Activated CD8-positive, alpha-beta memory T cell treated with anti-CD3 and anti-CD28 coated beads, Interleukin-2, amount 10 ng/mL, durations not matched to agents 7 days and 5 days (primary cell): ENCODE measurements at places on chromosomes 7 and 10.

GRCh38 chr7:125406111-125406510 lies 476.5 kb upstream of the POT1 start:
- H3K27me3 ChIP-seq = no peaks in the 10 kb centered on the region
- DNase-seq = no peak
- H3K36me3 ChIP-seq = no peaks in the 10 kb centered on the region
- H3K4me3 ChIP-seq = no peak overlapping the region
- no peak overlapping the region for H3K27ac ChIP-seq

GRCh38 chr7:51189777-51190176 lies 126.8 kb downstream of the COBL start:
- no peaks in the 10 kb centered on the region for H3K27me3 ChIP-seq
- H3K36me3 ChIP-seq = no peaks in the 10 kb centered on the region
- no peak overlapping the region for H3K4me3 ChIP-seq
- no peak overlapping the region for H3K27ac ChIP-seq
- H3K4me1 ChIP-seq = no peaks in the 10 kb centered on the region

GRCh38 chr10:114631666-114632417 lies 26.2 kb downstream of the ABLIM1 start:
- H3K4me1 ChIP-seq = peaks cover 12% of the 10 kb centered on the region
- H3K4me3 ChIP-seq = peak overlapping the region; percentile 75
- H3K36me3 ChIP-seq = no peaks in the 10 kb centered on the region
- DNase-seq = no peak
- H3K27ac ChIP-seq = no peak overlapping the region
- peaks cover 55% of the 10 kb centered on the region for H3K27me3 ChIP-seq

DNA sequence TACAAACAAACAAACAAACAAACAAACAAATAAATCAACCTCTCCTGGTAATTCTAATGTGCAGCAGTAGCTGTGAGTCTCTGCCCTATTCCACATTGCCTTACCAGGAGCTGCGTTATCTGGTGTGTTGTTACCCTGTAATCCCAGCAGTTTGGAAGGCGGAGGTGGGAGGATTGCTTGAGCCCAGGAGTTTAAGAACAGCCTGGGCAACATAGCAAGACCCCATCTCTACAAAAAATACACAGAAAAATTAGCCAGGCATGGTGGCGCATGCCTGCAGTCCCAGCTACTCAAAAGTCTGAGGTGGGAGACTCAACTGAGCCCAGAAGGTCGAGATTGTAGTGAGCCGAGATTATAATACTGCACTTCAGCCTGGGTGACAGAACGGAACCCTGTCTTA lies 192.7 kb downstream of the EXOC4 start:
- no peaks in the 10 kb centered on the region for H3K27me3 ChIP-seq
- no peak for DNase-seq
- no peak overlapping the region for H3K4me3 ChIP-seq
- H3K36me3 ChIP-seq = peaks cover 2% of the 10 kb centered on the region
- H3K4me1 ChIP-seq = no peaks in the 10 kb centered on the region
- H3K27ac ChIP-seq = no peak overlapping the region

GRCh38 chr7:105677817-105678573 lies 96.7 kb upstream of the EFCAB10 start:
- peak; percentile 90 for DNase-seq
- H3K27me3 ChIP-seq = peaks cover 3% of the 10 kb centered on the region
- H3K36me3 ChIP-seq = no peaks in the 10 kb centered on the region
- peak overlapping the region; percentile 70 for H3K4me3 ChIP-seq
- H3K27ac ChIP-seq = peak overlapping the region; percentile 83
- H3K4me1 ChIP-seq = peaks cover 55% of the 10 kb centered on the region

DNA sequence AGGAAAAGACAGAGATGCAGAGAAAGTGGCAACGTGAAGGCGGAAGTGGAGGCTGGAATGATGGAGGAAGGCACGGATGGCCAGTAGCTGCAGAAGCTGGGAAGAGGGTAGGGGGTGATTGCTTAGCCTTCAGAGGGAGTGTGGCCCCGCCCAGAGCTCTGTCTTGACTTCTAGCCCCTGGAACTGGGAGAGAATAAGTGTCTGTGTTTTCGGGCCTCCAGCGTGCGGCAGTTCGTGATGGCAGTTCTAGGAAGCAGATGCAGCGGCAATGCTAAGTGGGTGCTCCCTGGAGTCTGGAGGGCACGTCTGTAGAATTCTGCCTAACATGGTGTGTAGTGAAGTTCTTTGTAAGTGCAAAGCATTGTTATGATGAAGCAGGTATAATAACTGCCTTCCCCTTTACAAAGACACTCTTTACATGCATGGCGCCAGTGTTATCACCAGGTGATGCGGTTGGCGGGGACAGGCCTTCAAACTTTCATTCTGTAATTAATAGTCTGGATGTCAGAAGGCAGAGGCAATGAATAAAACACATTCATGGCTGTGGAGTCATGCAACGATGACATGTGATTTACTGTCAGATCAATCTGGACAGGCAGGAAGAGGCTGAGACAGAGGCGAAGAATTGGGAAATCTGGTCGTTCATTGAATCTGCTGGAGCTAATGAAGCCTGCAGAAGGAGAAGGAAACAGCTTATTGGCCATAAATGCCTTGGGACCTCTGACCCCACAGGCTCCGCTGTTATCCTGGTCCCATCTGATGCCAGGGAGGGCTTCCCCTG lies 228.6 kb downstream of the GLRX3 start:
- H3K36me3 ChIP-seq = no peaks in the 10 kb centered on the region
- no peak overlapping the region for H3K27ac ChIP-seq
- H3K27me3 ChIP-seq = no peaks in the 10 kb centered on the region

- no peaks in the 10 kb centered on the region for H3K36me3 ChIP-seq
- no peak for DNase-seq
- no peaks in the 10 kb centered on the region for H3K4me1 ChIP-seq
- no peak overlapping the region for H3K4me3 ChIP-seq
Measured at GRCh38 chr7:28280516-28280915, 99.9 kb upstream of the JAZF1 start.

- no peaks in the 10 kb centered on the region for H3K27me3 ChIP-seq
- H3K4me3 ChIP-seq = no peak overlapping the region
- H3K4me1 ChIP-seq = peaks cover 25% of the 10 kb centered on the region
- H3K36me3 ChIP-seq = peaks cover 5% of the 10 kb centered on the region
- H3K27ac ChIP-seq = no peak overlapping the region
Measured at GRCh38 chr10:32942081-32942480, 15.9 kb downstream of the ITGB1 start.

GRCh38 chr7:108329514-108329913 lies 126.7 kb downstream of the NRCAM start:
- H3K4me1 ChIP-seq = peaks cover 2% of the 10 kb centered on the region
- DNase-seq = no peak
- H3K27ac ChIP-seq = no peak overlapping the region
- H3K27me3 ChIP-seq = peaks cover 2% of the 10 kb centered on the region
- H3K4me3 ChIP-seq = no peak overlapping the region

DNA sequence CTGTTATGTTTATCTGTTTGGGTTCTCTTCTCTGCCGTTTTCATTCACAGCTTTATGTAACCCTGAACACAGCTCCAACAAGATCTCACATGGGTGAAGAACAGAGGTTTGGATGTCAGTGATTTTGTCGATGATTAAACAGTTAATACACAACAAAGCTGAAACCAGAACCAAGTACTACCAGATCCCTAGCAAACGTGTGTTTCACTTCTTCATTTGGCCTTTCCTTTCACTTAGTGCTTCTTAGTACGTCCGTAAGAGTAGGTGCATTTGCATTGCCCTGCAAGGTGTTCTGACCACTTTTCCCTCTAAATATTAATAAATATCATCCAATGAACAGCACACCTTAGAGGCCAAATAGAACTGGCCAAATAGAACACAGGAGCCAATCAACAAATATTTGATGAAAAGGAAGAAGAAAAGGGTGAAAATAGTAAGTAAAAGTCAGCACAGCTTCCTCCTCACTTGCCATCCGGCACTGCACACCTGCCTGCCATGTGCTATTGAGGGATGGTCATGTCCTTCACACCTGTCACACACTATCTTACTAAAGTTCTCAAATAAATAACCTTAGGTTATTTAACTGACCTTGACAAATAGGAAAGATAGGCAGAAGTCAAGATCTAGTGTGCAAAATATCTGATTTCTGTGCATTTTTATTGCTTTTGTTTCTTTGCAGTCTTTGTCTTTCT lies 252.6 kb upstream of the ANKRD30A start:
- no peaks in the 10 kb centered on the region for H3K4me1 ChIP-seq
- no peaks in the 10 kb centered on the region for H3K36me3 ChIP-seq
- no peak for DNase-seq
- no peaks in the 10 kb centered on the region for H3K27me3 ChIP-seq

GRCh38 chr10:26205223-26205622 lies 11.4 kb upstream of the GAD2 start:
- DNase-seq = no peak
- H3K4me3 ChIP-seq = no peak overlapping the region
- no peak overlapping the region for H3K27ac ChIP-seq
- H3K4me1 ChIP-seq = no peaks in the 10 kb centered on the region
- H3K27me3 ChIP-seq = peaks cover 17% of the 10 kb centered on the region
- no peaks in the 10 kb centered on the region for H3K36me3 ChIP-seq

DNA sequence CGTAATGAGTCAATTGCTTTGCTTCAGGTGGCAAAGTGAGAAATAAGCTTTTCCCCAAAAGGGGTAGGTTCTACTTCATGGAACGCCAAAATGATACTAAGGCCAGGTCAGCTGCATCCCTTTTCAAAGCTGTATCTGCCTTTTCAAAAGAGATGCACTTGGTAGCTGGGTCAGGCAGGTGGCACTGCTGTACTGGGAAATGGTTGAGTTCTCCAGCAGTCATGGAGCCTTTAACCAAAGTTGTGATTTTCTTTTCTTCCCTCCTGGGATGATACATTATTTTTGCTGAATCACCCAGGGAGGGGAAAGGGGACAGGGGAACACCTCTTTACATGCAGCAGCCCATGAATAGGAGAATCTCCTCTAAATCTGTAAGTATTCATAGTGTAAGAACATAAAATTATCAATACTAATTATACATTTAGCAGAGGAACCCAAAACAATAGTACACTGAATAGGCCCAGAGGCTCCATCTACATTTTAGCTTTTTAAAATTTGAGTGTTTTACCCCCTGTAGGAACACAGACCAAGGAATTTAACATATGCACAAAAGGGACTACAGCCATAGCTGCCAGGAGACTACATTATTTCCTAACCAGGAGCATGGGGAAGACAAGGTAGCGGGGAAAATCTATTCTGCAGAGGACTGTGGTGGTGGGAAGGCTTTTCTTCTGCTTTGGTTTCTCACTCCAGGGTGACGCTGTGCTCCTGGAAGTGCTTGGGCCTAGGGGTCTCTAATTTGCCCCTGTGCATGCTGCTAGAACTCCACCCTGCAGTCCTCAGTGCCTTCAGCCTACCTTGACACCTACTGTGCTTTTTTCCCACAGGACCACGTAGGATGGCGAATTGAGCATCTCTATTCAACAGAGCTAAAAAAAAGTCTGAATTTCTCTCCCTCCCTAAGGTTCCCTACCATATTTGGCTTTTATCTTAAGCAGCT lies 6.4 kb upstream of the GPR22 start:
- no peak overlapping the region for H3K4me3 ChIP-seq
- H3K4me1 ChIP-seq = no peaks in the 10 kb centered on the region
- peaks cover 3% of the 10 kb centered on the region for H3K36me3 ChIP-seq
- peak; percentile 62 for DNase-seq
- H3K27ac ChIP-seq = no peak overlapping the region

- H3K27ac ChIP-seq = no peak overlapping the region
- peaks cover 4% of the 10 kb centered on the region for H3K36me3 ChIP-seq
- H3K4me3 ChIP-seq = no peak overlapping the region
Measured at GRCh38 chr10:81873932-81874816, 820 bp upstream of the NRG3 start.

GRCh38 chr7:88600695-88601094 lies 158.8 kb upstream of the ZNF804B start:
- H3K4me1 ChIP-seq = no peaks in the 10 kb centered on the region
- H3K36me3 ChIP-seq = no peaks in the 10 kb centered on the region
- H3K27ac ChIP-seq = no peak overlapping the region
- DNase-seq = no peak
- H3K27me3 ChIP-seq = no peaks in the 10 kb centered on the region

DNA sequence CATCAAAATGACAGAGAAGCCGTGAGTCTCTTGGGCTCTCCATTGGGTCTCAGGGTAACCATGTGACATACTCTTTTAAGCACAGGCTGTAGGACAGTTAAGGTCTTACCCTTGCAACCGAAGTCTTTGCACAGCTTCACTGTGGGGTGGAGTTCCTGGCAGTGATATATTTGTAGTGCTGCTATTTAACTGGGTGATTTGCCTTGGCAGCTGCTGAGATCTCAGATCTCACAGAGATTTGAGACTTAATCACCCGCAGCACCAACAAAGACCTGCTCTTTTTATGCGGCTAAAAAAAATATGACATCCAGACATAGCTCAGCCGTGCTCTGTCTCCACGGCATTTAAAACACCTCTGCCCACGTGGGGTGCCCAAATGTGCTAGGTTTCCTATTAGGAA lies 63.4 kb upstream of the NPTX2 start:
- no peaks in the 10 kb centered on the region for H3K27me3 ChIP-seq
- DNase-seq = no peak
- no peaks in the 10 kb centered on the region for H3K36me3 ChIP-seq
- no peak overlapping the region for H3K4me3 ChIP-seq
- H3K4me1 ChIP-seq = no peaks in the 10 kb centered on the region

GRCh38 chr7:105589356-105590077 lies 8.2 kb upstream of the EFCAB10 start:
- H3K4me1 ChIP-seq = peaks cover 18% of the 10 kb centered on the region
- no peak overlapping the region for H3K27ac ChIP-seq
- peak; percentile 77 for DNase-seq
- no peaks in the 10 kb centered on the region for H3K36me3 ChIP-seq
- H3K27me3 ChIP-seq = peaks cover 5% of the 10 kb centered on the region

GRCh38 chr10:33352175-33352574 lies 17.7 kb upstream of the NRP1 start:
- H3K27ac ChIP-seq = no peak overlapping the region
- H3K36me3 ChIP-seq = no peaks in the 10 kb centered on the region
- no peak for DNase-seq
- peaks cover 19% of the 10 kb centered on the region for H3K27me3 ChIP-seq
- H3K4me3 ChIP-seq = no peak overlapping the region

GRCh38 chr10:11504566-11505285 lies 106.7 kb downstream of the USP6NL start:
- peaks cover 11% of the 10 kb centered on the region for H3K27me3 ChIP-seq
- peaks cover 11% of the 10 kb centered on the region for H3K4me1 ChIP-seq
- no peak overlapping the region for H3K4me3 ChIP-seq
- no peak overlapping the region for H3K27ac ChIP-seq
- DNase-seq = no peak

DNA sequence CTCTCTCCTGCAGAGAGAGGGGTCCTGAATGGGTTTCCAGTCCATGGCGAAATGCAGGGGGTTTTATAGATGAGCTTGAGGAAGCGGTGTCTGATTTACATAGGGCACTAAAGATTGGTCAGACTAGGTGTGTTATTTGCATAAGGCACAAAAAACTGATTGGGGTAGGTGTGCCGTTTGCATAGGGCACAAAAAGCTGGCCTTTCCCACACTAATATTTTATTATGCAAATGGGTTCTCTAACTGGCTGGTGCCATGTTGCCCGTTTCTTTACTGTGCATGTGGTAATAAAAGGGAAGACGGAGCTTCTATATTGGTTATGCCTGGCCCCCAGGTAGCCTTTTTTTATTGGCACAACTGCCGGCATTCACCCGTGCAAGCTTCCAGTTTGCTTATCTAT lies 50.2 kb downstream of the MALRD1 start:
- DNase-seq = no peak
- H3K27ac ChIP-seq = no peak overlapping the region
- H3K4me1 ChIP-seq = no peaks in the 10 kb centered on the region
- H3K36me3 ChIP-seq = no peaks in the 10 kb centered on the region

GRCh38 chr10:91551856-91552255 lies 81.0 kb downstream of the PPP1R3C start:
- H3K27me3 ChIP-seq = peaks cover 2% of the 10 kb centered on the region
- no peak overlapping the region for H3K27ac ChIP-seq
- no peak overlapping the region for H3K4me3 ChIP-seq
- no peak for DNase-seq
